Activated T-cell treated with anti-CD3 and anti-CD28 coated beads, Interleukin-2, amount 50 U/mL, for 72 hours (primary cell): ENCODE measurements at places on chromosomes 1 and 21. TPM values are rescaled to one million over a fixed set of nuclear protein-coding genes. Genes with fewer than 3 reads are reported as not detected.
A peak's percentile ranks its signal among the peaks of the same experiment; 100 is the strongest.

- H3K27ac ChIP-seq: no peak overlapping the region
- DNase-seq: no peak
- H3K36me3 ChIP-seq: no peaks in the 10 kb centered on the region
- H3K4me1 ChIP-seq: peaks cover 29% of the 10 kb centered on the region
- no peak overlapping the region for H3K4me3 ChIP-seq
- no peaks in the 10 kb centered on the region for H3K27me3 ChIP-seq
These were observed 142.5 kb downstream of the TIAM1 start for GRCh38 chr21:31201548-31201947.

GRCh38 chr21:44994695-44995342 lies 55.0 kb downstream of the SLX9 start:
- no peaks in the 10 kb centered on the region for H3K4me1 ChIP-seq
- H3K27me3 ChIP-seq: no peaks in the 10 kb centered on the region
- no peaks in the 10 kb centered on the region for H3K36me3 ChIP-seq
- no peak overlapping the region for H3K4me3 ChIP-seq

DNA sequence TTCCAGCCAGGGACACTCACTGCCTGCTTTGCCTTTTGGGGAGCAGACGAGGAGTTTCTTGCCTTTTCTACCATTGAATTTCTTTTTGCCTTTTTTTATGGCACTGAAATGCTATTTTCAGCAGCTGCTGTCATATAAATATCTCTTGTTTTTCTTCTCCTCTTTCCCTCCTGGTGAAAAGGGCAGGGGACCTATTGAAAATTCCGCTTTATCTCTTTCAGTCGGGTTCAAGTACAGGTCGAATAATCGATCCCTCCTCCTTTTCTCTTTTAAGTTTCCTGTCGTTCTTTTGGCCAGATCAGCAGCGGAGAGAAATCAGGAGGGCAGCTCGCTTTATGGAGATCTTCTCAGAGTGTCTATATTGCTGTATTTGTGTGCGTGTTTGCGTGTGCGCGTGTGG lies 67.4 kb upstream of the CASZ1 start:
- H3K36me3 ChIP-seq: no peaks in the 10 kb centered on the region
- H3K27ac ChIP-seq: no peak overlapping the region
- H3K4me3 ChIP-seq: no peak overlapping the region
- H3K4me1 ChIP-seq: peaks cover 8% of the 10 kb centered on the region

GRCh38 chr1:44471911-44472453 lies 66.9 kb downstream of the RNF220 start:
- peaks cover 11% of the 10 kb centered on the region for H3K4me1 ChIP-seq
- H3K36me3 ChIP-seq: no peaks in the 10 kb centered on the region
- peaks cover 10% of the 10 kb centered on the region for H3K27me3 ChIP-seq
- no peak overlapping the region for H3K4me3 ChIP-seq
- DNase-seq: no peak
- no peak overlapping the region for H3K27ac ChIP-seq

DNA sequence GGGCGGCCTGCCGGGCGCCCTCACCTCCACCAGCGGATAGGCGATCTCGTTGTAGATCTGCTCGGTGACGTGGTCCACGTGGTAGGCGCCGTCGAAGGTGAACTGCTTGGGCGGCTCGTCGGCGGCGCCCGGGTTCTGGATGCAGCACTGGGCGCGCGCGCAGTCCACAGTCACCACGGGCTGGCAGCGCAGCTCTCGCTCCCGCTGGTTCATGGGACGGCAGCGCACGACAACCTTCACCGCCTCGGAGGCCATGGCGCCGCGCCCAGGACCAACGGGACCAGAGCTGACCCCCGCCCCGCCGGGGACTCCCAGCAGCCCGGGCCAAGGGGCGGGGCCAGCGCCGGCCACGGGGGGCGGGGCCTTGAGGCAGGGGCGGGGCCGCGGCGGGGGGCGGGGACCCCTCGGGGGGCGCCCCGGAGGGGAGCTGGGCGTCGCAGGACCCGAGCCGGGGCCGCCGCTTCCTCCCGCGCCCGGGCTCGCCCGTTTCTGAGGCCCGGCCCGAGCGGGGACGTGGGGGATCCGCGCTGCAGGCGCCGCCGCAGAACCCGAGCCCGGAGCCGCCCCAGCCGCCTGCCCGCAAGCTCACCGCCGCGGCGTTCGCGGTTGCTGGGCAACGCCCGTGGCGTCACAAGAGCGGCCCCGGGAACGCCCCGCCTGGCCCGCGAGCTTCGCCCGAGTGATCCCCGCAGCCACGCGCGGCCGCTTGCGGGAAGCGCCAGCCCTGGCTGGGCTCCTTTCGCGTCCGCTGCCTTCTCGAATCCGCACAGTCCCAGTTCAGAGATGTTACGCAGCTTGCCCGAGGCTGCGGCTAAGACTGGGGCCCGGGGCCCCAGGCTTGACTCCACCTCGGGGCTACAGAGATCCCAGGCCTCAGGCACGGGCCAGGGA lies at the start of gene KIF17:
KIF17 (minus strand) TSS at position 556 of the 891 bp plus-strand sequence; CDS start at position 255, 301 bp downstream.
- peak within 1 kb of the TSS; percentile 72 for H3K4me3 ChIP-seq
- DNase-seq: peak; percentile 71
- no peaks in the 10 kb centered on the region for H3K36me3 ChIP-seq

DNA sequence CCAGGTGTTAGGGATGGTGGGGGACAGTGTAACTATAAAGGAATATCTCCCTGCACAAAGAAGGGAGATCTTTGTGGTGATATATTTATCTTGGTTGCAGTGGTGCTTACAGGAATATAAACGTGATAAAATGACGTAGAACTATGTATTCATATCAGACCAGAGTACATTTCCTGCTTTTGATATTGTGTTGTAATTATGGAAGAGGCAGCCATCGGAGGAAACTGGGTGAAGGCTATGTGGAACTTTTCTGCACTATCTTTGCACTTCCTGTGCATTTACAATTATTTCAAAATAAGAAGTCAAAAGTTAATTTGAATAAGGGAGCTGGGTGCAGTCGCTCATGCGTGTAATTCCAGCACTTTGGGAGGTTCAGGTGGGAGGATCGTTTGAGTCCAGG lies 37.6 kb downstream of the NDUFS5 start:
- H3K27ac ChIP-seq: no peak overlapping the region
- H3K36me3 ChIP-seq: no peaks in the 10 kb centered on the region
- DNase-seq: no peak
- no peaks in the 10 kb centered on the region for H3K4me1 ChIP-seq
- H3K4me3 ChIP-seq: no peak overlapping the region
- H3K27me3 ChIP-seq: no peaks in the 10 kb centered on the region

GRCh38 chr1:202661136-202661845 lies 49.0 kb downstream of the SYT2 start:
- no peak overlapping the region for H3K27ac ChIP-seq
- no peak overlapping the region for H3K4me3 ChIP-seq
- no peaks in the 10 kb centered on the region for H3K36me3 ChIP-seq
- H3K27me3 ChIP-seq: peaks cover 33% of the 10 kb centered on the region
- DNase-seq: no peak

DNA sequence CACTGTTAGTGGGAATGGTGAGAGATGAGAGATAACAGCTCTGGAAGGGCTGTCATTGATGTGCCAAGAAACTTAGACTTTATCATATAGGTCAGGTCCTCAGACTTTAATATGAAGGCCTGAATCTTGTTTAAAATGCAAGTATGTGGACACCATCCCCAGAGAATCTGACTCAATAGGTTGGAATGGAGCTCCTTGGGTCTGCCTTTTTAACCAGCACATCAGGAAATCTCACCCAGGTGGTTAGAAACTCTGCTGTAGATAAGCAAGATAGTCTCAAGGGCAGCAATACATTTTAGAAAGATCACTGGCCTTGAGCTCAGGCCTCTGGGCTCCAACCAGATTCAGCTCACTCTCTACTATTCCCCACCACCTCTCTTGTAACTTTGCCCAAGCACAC lies 180.4 kb downstream of the SLC44A5 start:
- no peaks in the 10 kb centered on the region for H3K27me3 ChIP-seq
- no peak for DNase-seq
- H3K4me1 ChIP-seq: no peaks in the 10 kb centered on the region
- H3K36me3 ChIP-seq: no peaks in the 10 kb centered on the region

GRCh38 chr1:18411820-18412641 lies 68.7 kb upstream of the KLHDC7A start:
- H3K27ac ChIP-seq: no peak overlapping the region
- no peak for DNase-seq
- no peaks in the 10 kb centered on the region for H3K4me1 ChIP-seq
- peaks cover 8% of the 10 kb centered on the region for H3K27me3 ChIP-seq
- H3K36me3 ChIP-seq: peaks cover 2% of the 10 kb centered on the region

GRCh38 chr1:57258557-57259325 lies 165.1 kb downstream of the DAB1 start:
- no peak overlapping the region for H3K27ac ChIP-seq
- no peak for DNase-seq
- no peak overlapping the region for H3K4me3 ChIP-seq
- no peaks in the 10 kb centered on the region for H3K27me3 ChIP-seq
- no peaks in the 10 kb centered on the region for H3K4me1 ChIP-seq
- H3K36me3 ChIP-seq: no peaks in the 10 kb centered on the region

DNA sequence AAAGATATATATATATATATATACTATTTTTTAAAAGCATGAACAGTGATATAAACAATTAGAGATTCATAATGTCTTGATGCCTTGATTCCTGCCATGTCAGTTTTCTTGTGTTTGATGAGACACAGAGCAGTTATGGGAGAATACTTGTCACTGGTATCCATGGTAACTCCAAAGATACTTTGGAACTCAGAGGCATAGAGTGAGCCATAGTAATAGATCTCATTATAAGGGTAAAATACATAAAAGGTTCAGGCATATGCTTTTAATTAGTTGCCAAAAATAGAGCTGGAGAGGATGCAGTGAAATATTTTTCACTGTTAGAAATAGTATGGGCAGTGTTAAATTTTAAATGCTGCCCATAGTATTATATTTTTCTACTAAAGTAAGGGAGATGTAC lies 134.1 kb downstream of the SYT14 start:
- H3K36me3 ChIP-seq: peaks cover under 1% of the 10 kb centered on the region
- no peak overlapping the region for H3K4me3 ChIP-seq
- peaks cover 6% of the 10 kb centered on the region for H3K27me3 ChIP-seq
- H3K4me1 ChIP-seq: no peaks in the 10 kb centered on the region
- DNase-seq: no peak
- H3K27ac ChIP-seq: no peak overlapping the region

DNA sequence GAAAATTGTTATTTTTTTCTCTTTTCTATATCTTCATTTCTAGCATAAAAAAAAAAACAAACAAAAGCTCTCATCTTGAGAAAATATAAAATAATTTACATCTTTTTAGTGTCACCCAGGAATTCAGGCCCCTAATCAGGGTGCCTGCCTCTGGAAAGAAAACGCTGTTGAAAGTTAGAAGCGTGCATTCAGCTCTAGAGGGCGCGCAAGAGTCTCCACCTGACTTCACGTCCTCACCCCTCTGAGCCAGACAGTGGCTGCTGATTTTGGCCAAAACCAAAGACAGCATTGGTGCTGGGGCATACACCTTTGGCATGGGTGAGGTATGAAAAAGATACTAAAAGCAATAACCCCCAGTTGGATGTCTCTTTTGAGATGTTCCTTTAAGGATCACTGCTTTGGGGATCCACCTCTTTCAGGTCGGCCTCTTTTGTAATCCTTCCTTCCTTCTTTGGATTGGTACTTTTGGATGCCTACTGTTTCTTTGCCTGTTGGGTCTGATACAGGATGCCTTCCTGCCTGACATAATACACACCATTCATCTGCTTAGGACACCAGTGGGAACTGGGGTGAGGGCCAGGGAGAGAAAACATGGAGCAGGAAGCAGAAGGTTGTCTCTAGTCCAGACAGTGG lies 77.6 kb upstream of the CHRM3 start:
- DNase-seq: peak; percentile 29
- H3K27me3 ChIP-seq: no peaks in the 10 kb centered on the region
- H3K4me1 ChIP-seq: no peaks in the 10 kb centered on the region
- H3K27ac ChIP-seq: no peak overlapping the region

GRCh38 chr1:20184481-20184900 lies 1.4 kb upstream of the UBXN10 start:
- H3K27ac ChIP-seq: no peak overlapping the region
- peak overlapping the region; percentile 81 for H3K4me3 ChIP-seq
- peaks cover 4% of the 10 kb centered on the region for H3K36me3 ChIP-seq
- H3K27me3 ChIP-seq: peaks cover 27% of the 10 kb centered on the region

The GBP7 gene
- 0.23 TPM for total RNA-seq

The CACNA1S gene
- total RNA-seq: not detected

The AK2 gene
- 223 TPM for total RNA-seq

The SRSF11 gene
- total RNA-seq: 245 TPM

The LCK gene
- total RNA-seq: 227 TPM

The CADM3 gene
- not detected for total RNA-seq

The EPHB2 gene
- 0.22 TPM for total RNA-seq
